ENCODE measurements at places on chromosomes 3 and 15.

- DNase-seq = no peak
Observed at GRCh38 chr3:49403891-49404290, 7.9 kb downstream of the RHOA start.

DNA sequence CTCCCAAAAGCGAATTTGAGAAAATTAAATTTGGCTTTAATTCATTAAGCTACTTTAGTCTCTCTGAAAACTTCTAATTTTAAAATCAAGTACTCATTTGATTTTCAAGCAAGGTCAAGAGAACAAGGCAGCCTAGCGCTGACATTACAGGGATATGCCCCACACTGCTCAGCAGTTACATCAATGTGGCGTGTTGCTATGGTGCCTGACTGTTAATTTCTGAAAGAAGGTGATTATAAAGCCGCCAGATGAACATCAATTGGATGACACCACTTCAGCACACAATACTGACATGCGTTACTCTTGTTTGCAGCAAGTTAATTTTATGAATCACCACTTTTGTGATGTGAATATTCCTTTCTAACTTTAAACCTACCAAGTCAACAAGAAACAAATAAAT is 284.4 kb downstream of the FOXP1 start:
- no peak for DNase-seq

GRCh38 chr3:130276203-130276803 is 69.2 kb upstream of the COL6A5 start:
- DNase-seq = peak; percentile 3

- DNase-seq = no peak
Observed at GRCh38 chr3:115702598-115702997, 79.3 kb downstream of the GAP43 start.

DNA sequence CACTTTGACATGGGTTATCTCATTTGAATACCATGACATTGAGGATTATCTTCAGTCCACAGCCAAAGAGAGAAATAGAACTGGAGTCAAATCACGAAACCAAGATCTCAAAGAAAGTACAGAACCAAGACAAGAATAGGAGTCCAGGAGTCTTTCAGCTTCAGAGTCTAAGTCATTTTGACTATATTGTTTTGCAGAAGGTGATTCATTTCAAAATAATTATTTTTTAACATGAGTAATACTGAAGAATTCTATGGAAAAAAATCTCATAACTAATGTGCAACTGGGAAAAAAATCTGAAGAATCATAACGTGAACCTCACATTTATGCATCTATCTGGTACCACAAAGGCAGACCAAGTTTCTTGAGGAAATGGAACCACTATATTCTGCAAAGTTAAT is 60.3 kb downstream of the UBE3A start:
- DNase-seq = no peak

GRCh38 chr15:41001524-41002214 is 48.4 kb downstream of the CHAC1 start:
- no peak for DNase-seq

DNA sequence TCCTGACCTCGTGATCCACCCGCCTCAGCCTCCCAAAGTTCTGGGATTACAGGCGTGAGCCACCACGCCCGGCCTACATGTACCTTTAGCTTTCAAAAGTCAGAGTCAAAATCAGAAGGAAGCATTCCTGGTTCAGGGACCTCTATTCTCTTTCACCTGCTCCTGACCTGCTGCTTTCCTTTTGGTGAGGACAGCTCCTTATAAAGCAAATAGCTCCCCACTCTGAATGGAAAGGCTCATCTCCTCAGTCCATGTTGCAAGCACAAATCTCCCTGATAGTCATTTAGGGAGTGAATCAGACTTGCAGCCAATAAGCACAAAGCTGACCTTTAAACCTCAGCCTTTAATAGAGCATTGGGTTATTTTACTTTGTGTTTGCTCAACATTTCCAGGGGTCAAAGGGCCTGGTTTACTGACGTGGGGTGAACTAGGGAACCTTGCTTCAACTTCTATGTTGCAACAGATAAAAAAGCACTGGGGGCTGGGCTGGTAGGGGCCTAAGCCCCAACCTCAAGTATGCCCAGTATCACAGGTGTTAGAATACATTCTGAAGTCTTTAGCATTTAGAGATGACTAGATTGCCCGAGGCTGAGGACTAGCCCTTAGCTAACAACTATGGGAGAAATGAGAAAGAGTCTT is 43.1 kb downstream of the THRB start:
- no peak for DNase-seq

DNA sequence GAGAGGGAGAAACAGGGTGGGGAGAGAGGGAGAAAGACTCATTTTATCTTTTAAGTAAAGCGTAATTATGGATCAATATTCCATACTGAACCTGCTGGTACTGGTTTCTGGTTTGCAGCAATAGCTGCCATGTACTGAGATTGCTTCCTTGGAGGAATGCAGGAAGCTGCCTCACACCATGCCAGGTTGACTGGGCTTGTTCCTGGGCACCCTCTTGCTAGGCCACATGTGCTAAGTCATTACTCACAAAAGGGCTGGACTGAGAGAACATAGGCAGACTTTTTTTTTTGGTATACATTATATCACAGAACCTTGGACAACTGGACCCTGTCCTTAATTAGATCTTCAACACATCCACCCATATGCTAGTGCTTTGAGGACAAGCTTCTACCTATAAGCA is 193.4 kb downstream of the ZNF621 start:
- DNase-seq = no peak

DNA sequence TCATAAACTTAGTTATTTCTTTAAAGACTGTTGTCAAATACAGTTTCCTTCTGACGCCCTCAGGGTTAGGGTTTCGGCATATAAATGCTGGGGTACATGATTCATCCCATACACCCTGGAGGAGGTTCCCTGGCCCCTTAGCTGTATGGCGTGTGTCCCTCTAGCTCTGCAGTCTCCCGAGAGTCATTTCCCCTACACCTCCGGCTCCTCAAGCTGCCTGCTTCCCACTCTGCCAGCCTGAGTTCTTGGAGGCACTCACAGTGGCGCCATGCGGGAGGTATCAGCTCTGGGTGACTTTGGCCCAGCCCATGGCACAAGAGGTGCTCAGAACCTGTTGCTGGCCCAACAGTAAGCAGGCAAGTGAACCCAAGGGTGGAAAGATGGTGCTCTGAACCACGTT is 70.2 kb upstream of the TRPM1 start:
- no peak for DNase-seq

Measured in brain pericyte (primary cell).